T-helper 17 cell (primary cell): ENCODE measurements at places on chromosomes 1 and 21. TPM values are rescaled to one million over a fixed set of nuclear protein-coding genes. Genes with fewer than 3 reads are reported as not detected.

DNA sequence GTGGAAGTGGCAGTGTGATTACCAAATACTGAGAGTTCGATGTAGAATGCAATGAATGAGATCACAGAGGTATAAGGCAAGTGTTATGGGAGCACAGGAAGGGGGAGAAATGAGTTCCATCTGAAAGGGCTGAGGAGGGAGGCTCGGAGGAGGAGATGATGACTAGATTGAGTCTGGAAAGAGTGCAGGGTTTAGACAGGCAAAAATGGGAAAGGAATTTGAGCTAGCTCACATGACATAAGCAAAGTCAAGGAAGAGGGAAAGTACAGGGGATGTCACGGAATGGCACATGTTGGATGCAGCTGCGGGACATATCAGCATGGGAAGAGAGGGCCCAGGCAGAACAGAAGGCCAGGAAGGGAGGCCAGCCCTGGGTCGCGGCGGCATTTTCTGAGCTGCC, 132.7 kb downstream of the RUNX1 start:
- no peak for DNase-seq

DNA sequence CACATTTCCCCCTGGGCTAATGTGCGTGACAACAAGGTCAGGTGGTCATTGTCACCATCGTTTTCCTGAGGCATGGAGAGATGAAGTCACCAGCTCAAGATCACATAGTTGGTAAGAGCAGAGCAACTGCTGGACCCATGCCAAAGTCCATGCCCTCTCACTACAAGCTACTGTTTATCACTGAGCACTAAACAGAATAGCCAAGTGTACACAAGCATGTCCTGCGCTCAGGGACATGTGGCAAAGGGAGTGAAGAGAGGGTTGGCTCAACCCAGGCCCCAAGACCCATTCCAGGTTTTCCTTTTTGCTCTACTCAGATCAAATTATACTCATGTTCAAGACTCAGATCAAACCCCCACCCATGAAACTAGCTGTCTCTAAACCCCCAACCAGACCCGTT, 20.8 kb downstream of the LRRC52 start:
- DNase-seq: no peak

DNA sequence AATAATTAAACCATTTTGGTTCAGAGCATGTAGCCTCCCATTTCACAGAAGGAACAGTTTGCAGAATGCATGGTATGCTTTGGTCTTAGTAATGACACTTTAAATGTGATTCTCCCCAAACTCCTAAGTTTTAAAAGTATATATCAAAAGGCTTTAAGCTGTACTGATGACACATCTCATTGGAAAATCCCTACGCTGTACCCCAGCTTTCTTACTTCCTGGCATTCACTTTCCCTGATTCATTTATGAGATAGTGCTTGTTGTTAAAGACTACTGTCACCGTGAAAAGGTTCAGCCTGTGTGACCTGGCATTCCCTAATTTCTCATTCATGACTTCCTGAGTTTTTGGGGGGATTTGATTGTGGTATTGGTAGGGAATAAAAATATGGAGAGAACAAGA, 53.4 kb downstream of the MPZL1 start:
- no peak for DNase-seq

- no peak for DNase-seq
Measured at GRCh38 chr1:37846647-37847339, 12.6 kb downstream of the MTF1 start.

The LAX1 gene
- 21.7 TPM for total RNA-seq

The OVAAL gene
- not detected for total RNA-seq
